ENCODE measurements at places on chromosomes 1 and 21.

GRCh38 chr1:210482945-210483617 is 154.4 kb downstream of the HHAT start:
- no peak for DNase-seq

GRCh38 chr1:206513312-206514111 is 6.2 kb downstream of the RASSF5 start:
- no peak for DNase-seq

DNA sequence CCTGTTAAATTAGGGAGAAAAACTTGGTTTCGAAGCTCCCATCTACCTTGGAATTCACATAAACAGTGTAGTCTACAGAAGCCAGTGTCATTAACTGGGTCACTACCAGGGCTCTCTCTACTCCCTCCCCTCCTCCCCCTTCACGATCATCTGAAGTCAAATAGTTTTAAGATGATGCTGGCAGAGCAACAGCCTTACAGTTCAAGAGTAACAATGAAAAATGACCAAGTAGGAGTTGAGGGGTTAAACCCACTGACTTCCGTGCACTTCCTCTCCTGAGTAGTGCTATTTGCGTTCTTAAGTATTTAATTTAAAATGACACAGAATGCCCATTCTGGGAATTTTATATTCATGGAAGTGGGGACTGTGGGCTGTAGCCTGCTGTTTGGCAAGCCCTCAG is 236.9 kb downstream of the SIPA1L2 start:
- DNase-seq = no peak

DNA sequence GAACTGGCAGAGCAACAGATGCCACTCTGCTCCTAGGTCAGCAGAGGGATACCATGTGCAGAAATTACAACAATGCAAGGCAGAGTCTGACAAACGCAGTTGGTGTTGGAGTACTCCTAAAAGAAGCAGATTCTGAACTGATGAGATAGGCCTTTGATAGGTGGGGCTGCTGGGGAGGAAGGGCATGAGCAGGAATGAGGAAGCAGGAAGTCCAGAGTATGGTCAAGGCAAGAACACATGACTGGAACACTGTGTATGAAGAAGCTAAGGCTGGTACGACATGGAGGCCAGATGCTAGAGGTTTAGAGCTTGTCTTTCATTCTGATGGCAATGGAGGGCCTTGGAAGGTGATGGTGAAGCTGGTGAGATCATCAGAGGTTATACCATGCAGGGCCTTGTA is 11.5 kb upstream of the THRAP3 start:
- no peak for DNase-seq

DNA sequence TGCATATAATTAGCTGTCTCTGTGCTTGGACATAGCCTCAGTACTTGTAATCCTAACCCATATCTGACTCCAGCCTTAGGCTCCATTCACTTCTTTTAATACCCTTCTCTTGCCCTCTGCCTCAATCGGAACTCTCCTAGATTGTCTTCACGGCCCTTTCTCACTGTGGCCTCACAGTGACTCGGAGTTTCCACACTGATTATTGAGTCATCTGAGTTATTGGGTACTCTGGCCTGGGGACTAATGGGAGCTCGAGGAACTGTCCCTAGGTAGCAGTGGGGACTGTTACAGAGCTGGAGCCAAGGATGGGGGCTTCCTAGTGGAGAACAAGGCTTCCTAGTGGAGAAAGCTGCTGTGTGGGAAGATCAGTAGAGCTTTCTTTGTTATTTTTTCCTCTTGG is 17.0 kb downstream of the TRAF5 start:
- DNase-seq = no peak

DNA sequence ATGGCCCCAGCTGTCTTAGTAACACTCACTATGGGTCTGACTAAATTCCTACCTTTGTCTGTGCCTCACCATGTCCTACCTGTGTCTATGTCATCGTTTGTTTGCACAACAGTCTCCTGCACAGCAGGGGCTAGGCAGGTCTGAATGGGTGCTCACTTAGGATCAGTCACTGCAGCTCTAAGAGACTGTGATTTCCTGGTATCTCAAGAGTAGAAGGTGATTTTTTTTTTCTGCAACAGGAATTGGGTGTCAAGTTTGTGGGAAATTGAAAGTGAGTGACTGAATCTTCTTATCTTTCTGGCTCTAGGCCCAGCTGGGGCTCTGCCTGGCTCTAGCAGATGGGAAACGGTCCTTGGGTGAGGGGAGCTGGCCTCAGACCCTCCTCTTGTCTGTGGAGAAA is 46.4 kb upstream of the TRABD2B start:
- no peak for DNase-seq

DNA sequence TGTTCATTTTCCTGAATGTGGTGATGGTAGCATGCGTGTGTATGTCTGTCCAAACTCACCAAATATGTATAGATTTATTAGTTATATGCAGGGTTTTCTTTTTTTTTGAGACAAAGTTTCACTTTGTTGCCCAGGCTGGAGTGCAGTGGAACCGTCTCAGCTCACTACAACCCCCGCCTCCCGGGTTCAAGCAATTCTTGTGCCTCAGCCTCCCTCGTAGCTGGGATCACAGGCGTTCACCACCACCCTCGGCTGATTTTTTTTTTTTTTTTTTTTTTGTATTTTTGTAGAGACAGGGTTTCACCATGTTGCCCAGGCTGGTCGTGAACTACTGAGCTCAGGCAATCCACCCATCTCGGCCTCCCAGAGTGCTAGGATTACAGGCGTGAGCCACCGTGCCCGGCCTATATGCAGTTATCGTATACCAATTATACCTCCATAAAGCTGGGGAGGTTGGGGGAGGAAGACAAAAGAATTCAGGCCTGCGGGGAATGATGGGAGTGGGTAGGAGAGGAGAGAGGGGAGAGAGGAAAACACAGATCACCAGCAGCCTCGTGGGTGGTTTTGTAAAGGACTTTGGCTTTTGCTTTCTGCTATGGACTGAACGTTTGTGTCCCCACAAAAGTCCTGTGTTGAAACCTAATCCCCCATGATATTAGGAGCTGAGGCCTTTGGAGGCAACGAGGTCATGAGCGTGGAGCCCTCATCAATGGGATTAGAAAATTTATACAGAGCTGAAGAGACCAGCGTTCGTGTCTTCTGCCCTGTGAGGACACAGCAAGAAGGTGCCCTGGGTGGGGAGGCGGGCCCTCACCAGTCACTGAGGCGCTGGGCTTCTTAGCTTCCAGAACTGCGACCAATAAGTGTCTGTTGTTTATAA is 4.4 kb upstream of the HNRNPU start:
- DNase-seq = no peak

- no peak for DNase-seq
Observed at GRCh38 chr21:33908760-33909159, 6.8 kb downstream of the ATP5PO start.

DNA sequence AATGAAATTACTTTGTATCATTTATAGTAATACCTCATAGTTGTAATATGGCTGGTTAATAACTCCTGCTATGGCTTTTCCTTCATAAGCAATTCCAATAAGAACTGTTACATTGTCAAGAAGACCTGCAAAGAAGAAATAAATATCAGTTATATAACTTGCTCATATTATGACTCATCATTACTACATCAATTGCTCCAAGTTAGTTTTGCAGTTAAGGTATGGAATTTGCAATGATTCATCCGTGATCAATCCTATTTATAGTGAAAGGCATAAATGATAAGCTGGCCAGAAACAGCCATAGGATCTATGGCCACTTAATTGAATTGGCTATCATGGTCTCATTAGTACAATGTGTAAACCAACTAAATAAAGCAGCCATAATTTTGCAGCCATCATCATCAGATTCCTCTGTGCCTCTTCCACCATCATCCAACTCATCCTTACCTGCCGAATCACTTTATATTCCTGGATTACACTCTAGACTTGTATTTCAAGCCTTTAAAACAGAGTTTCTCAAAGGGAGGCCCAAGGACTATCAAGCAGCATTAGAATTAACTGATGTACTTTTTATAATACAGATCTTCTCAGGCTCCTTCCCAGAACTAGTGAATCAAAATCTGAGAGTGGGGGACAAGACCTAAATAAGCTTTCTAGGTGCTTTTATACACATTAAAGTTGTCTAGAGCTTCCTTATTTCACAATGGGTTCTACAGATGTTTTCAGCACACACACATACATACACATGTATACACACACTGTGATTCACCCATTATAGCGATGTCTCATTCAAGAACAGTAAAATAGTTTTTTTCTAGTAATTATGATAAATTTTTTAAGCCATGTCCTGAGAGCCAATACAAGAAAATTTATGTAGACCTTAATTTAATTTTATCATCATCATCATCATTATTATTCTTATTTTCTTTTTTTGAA is 21.2 kb upstream of the EPRS1 start:
- no peak for DNase-seq

- no peak for DNase-seq
Observed at GRCh38 chr1:231359113-231359512, 21.0 kb downstream of the SPRTN start.

- no peak for DNase-seq
Observed at GRCh38 chr1:237416924-237417655, 375.1 kb downstream of the RYR2 start.

DNA sequence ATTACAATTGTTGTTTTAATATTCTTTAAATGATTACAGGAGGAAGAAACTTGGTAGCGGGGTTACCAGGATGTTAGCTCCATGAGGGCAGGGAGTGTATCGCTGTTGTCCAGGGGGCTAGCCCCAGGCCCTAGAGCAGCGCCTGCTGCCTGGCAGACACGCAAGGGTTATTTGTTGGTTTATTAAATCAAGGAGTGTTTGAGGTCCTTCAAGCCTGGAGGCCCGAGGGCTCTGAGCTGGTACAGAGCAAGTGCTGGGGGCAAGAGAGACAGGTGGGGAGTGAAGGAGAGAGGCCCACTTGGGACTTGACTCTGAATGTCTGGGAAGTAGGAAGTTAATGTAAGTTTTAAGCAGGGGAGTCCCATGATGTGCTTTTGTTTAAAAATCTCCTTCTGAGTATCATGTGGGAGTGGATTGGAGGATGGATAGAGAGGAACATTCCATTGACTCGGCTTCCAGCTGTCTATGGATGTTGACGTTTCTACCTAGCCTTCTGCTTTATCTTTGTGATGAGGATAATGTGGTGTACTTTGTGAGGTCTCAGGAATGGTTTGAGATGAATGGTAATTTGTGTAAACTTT is 8.7 kb downstream of the ITSN1 start:
- DNase-seq = no peak

DNA sequence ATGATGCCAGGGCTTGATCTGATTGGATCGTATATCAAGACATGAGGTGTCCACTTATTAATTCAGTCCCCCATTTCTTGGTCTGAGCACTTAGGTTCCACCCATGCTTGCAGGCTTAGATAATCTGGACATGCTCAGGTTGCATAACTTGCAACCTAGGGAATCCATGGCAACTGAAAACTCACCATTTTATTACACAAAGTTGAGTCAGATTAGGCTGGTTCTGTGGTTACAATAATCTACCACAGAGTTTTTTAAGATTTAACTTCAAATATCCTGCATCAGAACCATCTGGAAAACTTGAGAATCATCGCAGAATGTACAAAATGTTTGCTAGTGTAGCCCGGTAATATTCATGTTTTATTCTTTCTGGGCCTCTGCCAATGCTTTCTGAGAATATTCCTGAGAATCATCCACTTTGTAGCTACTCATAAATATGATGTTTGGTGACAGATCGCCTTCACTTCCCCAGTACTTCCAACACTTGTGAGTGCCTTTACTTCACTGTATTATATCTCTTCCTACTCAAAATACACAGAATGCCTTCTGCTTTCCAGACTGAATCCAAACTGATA is 707.2 kb upstream of the ADAMTS5 start:
- DNase-seq = no peak

DNA sequence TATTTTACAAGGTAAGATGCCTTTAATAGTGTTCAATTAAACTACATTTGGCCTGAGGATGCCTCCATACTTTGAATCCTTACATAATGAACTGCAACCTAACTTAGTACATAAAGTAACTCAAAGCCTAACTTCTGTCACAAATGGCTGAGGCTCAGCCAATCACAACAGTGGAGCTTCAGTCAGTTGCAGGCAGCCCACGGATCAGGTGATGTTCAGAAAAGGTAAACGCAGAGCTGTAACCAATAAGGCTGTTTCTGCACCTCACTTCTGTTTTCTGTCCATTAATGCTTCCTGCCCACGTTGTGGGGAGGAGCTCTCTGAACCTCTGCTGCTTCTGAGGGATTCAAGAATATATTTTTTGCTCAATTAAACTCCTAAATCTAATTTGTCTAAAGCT is 94.8 kb upstream of the KIAA0040 start:
- no peak for DNase-seq

- no peak for DNase-seq
Observed at GRCh38 chr1:89945852-89946476, 48.9 kb upstream of the ZNF326 start.

DNA sequence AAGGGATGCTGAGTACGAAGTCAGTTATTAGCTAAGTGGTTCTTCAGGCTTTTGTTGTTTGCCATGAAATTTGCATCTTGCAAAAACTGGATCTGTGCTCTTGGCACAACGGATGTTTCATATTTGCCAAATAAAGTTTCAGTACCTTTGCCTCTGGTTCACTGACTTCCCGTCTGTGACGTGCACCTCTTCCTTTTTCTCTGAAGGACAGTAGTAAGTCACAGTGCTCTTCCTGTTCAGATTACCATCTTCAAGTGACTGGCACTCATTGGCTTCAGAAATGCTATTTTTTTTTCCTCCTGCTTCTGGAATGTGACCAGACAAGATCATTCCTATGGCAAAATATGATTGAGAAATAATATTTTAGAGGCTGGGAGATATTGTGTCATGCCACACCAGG is 75.9 kb upstream of the GREM2 start:
- DNase-seq = no peak

DNA sequence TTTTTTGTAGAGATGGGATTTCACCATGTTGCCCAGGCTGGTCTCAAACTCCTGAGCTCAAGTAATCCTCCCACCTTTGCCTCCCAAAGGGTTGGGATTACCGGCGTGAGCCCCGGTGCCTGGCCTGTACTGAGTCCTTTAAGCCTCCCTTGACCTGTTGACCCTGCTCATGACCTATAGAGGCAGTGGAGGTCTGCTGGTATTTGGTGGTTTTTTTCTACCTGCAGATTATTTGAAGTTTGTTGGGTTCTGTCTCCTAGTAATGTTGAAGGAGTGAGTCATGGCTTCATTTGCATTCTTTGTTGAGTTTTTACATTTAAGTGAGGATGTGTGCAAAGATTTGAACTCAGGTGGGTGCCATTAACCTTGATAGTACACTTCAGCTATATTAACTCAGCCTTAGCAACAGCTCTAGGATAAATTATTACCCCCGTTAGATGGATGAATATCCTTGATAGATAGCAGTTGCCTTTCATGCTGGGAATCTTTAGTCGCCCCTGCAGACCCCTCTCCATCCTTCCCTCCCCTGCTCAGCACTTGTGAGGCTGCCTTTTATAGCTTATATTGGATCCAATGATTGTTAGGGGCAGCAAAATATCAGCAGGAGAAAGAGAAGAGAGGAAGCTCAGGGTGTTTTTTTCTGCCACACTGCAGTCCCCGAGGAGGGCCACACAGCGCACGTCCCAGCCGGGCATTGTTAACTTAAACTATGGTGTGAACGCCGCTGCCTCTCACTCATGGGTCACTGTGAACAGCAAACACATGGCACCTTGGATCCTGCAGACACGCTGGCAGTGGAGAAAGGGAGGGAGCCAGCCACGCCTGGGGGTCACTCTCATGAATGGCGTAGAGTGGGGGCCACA is 14.9 kb upstream of the NPPB start:
- no peak for DNase-seq

GRCh38 chr21:43645976-43646375 is 13.3 kb downstream of the HSF2BP start:
- DNase-seq = no peak

All from NCI-H1105 (cell line).